ENCODE measurements at places on chromosomes 13 and 19.

DNA sequence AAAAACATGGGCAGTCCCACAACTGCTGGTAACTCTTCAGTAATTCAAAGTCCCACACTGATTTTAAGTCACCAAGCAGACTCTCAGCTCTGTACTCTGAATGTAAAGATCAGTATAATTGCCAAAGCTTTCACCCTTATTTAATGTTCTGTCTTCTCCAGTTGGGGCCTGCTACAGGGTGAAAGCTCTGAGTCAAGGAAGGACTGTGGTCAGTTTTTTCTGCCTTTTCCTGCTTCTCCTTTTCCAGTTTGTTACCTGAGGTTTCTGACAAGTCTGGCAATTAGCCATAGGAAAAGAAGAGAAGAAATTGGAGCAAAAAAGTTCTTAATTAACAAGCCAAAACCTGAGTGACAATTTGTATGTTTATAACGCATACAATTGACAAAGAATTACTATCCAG is 279.3 kb downstream of the RBM26 start:
- H3K27ac ChIP-seq = no peak overlapping the region
- no peaks in the 10 kb centered on the region for H3K4me1 ChIP-seq
- H3K36me3 ChIP-seq = no peaks in the 10 kb centered on the region

GRCh38 chr13:26626271-26626670 is 68.8 kb downstream of the WASF3 start:
- H3K36me3 ChIP-seq = no peaks in the 10 kb centered on the region
- H3K27ac ChIP-seq = no peak overlapping the region
- DNase-seq = no peak
- no peak overlapping the region for H3K4me3 ChIP-seq
- no peaks in the 10 kb centered on the region for H3K27me3 ChIP-seq
- no peaks in the 10 kb centered on the region for H3K4me1 ChIP-seq

DNA sequence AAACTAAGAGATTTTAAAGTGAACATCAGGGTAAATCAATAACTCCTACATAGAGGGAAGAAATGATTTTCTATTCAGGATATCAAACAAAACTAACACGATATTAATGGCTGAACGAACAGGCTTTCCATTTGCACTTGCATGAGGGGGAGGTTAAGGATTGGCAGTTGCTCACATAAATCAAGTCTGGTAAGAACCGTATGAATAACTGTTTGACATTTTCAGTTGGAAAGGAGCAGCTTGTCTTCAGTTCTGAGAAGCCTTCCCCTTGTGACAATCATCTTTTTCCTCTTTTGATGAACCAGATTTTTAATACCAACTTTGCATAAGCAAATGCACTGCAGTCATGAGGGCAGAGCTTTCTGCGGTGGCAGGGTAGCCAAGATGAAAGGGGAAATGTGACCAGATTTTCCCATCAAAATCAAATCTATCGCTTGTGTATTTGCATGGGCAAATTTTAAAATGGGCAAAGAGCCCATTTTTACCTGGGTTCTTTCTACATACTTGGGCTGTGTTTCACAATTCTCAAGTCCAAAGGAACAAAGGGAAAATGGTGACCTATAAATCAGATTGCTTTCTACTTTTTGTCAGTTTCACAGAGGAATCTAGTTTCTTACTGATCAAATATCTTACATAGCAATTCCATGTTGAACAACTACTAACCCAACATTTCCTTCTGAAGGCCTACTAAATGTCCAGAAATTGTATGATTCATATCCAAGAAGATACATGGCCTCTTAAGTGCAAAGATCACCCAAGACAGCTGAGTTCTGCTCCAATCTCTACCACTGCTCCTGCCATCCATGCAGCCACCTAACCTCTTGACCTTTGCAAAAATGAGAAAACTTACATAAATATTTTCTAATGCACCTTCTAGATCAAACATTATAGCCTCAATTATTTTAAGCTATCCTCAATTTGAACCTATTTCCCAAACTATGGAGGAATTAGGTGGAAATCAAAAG is 249.6 kb downstream of the OXGR1 start:
- no peaks in the 10 kb centered on the region for H3K4me1 ChIP-seq
- no peak overlapping the region for H3K27ac ChIP-seq
- no peaks in the 10 kb centered on the region for H3K36me3 ChIP-seq
- H3K4me3 ChIP-seq = no peak overlapping the region
- no peaks in the 10 kb centered on the region for H3K27me3 ChIP-seq

GRCh38 chr13:27036236-27036981 is 135.2 kb downstream of the USP12 start:
- no peaks in the 10 kb centered on the region for H3K27me3 ChIP-seq
- peak overlapping the region; percentile 30 for H3K27ac ChIP-seq
- H3K4me1 ChIP-seq = peaks cover 17% of the 10 kb centered on the region
- no peaks in the 10 kb centered on the region for H3K36me3 ChIP-seq
- no peak overlapping the region for H3K4me3 ChIP-seq
- DNase-seq = no peak

GRCh38 chr13:23212671-23213070 is 31.9 kb downstream of the SGCG start:
- no peaks in the 10 kb centered on the region for H3K36me3 ChIP-seq
- no peaks in the 10 kb centered on the region for H3K27me3 ChIP-seq
- H3K4me1 ChIP-seq = no peaks in the 10 kb centered on the region
- no peak overlapping the region for H3K4me3 ChIP-seq
- peak; percentile 27 for DNase-seq

- H3K36me3 ChIP-seq = no peaks in the 10 kb centered on the region
- H3K4me3 ChIP-seq = no peak overlapping the region
- H3K27ac ChIP-seq = no peak overlapping the region
- H3K27me3 ChIP-seq = no peaks in the 10 kb centered on the region
- DNase-seq = no peak
- no peaks in the 10 kb centered on the region for H3K4me1 ChIP-seq
These were observed 48.0 kb upstream of the POSTN start for GRCh38 chr13:37646531-37646930.

DNA sequence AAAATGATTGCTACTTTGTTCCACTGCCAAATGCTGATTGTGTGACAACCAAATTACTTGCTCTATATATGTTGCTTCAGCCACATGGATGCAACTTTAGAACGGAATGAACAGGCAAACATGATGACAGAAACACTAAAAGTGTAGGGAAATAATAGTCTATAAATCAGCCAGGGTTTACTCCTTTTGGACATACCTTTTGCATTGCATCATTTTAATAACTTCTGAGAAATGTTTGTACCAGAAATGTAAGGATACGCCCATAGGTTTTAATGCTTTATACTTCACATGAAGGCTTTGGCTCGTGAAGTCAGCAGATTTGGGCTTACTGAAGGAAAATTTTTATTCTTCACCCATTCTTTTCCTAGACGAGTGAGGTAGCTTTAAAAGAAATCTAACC is 141.0 kb downstream of the POSTN start:
- H3K27ac ChIP-seq = no peak overlapping the region
- H3K4me1 ChIP-seq = no peaks in the 10 kb centered on the region
- no peak overlapping the region for H3K4me3 ChIP-seq
- no peaks in the 10 kb centered on the region for H3K27me3 ChIP-seq
- H3K36me3 ChIP-seq = no peaks in the 10 kb centered on the region
- no peak for DNase-seq

DNA sequence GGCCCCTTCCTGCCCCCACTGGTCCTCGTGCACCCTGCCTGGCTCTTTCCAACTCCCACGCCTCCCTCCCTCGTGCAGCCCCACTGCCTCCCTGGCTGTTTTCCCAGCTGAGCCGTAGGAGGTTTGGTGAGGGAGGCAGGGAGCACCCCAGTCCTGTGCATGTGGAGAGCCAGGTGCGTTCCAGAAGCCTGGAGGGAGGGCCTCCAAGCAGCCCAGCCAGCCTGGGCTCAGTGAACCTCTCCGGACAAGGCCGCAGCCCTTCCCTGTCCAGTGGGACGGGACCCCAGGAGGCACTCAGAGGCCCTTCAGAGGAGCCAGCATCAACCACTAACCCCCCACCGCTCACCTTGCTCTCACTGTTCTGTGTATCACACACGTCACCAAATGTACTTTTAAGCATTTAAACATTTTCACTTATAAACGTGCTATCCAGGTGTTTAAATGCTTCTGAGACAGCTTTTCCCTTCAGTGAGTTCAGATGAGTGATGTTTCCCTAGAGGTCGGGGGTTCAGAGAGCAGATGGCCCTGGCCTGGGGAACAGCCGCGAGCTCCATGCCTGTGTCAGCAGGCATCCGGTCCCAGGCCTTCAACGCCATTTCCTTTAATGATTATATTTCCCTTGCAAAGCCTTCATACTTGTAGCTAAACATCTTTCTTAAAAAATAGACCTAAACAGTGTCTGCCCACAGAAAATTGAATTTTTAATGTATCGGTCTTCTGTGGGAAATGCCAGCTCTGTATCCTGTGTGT is 122.6 kb downstream of the ATP11A start:
- H3K27ac ChIP-seq = no peak overlapping the region
- no peaks in the 10 kb centered on the region for H3K4me1 ChIP-seq
- H3K36me3 ChIP-seq = peaks cover 1% of the 10 kb centered on the region
- no peak overlapping the region for H3K4me3 ChIP-seq

DNA sequence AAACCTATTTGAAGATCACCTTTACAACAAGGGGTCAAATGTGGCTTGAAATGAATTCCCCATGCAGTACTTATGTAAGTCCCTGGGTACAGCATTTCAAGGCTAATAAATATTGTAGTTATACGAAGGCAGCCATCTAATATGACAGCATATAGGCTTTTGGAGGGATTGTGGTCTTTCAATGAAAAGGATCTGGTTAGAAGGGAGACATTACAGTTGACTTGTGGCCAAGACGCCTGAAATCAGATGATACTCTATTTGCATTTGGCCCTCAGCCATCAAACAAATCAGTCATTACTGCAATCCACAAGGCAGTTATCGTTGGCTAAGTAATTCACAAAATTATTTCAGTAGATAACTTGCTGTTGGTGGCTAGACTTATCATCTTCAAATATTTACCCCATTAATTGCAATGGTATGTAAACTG is 242.7 kb downstream of the DCLK1 start:
- no peaks in the 10 kb centered on the region for H3K36me3 ChIP-seq
- no peak overlapping the region for H3K27ac ChIP-seq
- no peaks in the 10 kb centered on the region for H3K27me3 ChIP-seq
- DNase-seq = peak; percentile 15
- H3K4me1 ChIP-seq = peaks cover 6% of the 10 kb centered on the region

GRCh38 chr13:24276861-24277260 is 32.5 kb upstream of the C1QTNF9 start:
- no peaks in the 10 kb centered on the region for H3K27me3 ChIP-seq
- H3K36me3 ChIP-seq = no peaks in the 10 kb centered on the region
- H3K4me3 ChIP-seq = no peak overlapping the region

GRCh38 chr19:56692206-56692895 is 20.8 kb upstream of the ZNF835 start:
- no peak overlapping the region for H3K4me3 ChIP-seq
- no peak overlapping the region for H3K27ac ChIP-seq
- no peaks in the 10 kb centered on the region for H3K4me1 ChIP-seq
- H3K27me3 ChIP-seq = no peaks in the 10 kb centered on the region
- DNase-seq = no peak

GRCh38 chr13:77544758-77545338 is 9.3 kb downstream of the SCEL start:
- H3K27me3 ChIP-seq = no peaks in the 10 kb centered on the region
- H3K36me3 ChIP-seq = no peaks in the 10 kb centered on the region
- H3K4me1 ChIP-seq = no peaks in the 10 kb centered on the region
- H3K4me3 ChIP-seq = no peak overlapping the region
- no peak for DNase-seq
- no peak overlapping the region for H3K27ac ChIP-seq
